Bladder microvascular endothelial cell (primary cell): ENCODE measurements at places on chromosomes 4 and X. TPM values are rescaled to one million over a fixed set of nuclear protein-coding genes. Genes with fewer than 3 reads are reported as not detected.

The LDB2 gene
- total RNA-seq = 114 and 441 TPM in 2 replicates

The FAM13A gene
- total RNA-seq = 2.6 and 3.1 TPM in 2 replicates

The CXorf49 gene
- not detected in 2 replicates for total RNA-seq

The FAM9C gene
- not detected in 2 replicates for total RNA-seq

The POU3F4 gene
- not detected in 2 replicates for total RNA-seq

The OPN1MW gene
- total RNA-seq = 0.25 TPM in 1 of 2 replicates, not detected in the other

The SMIM31 gene
- not detected in 2 replicates for total RNA-seq

The CXXC4 gene
- total RNA-seq = under 0.01 TPM in 2 replicates

The HGFAC gene
- 0.19 TPM in 1 of 2 replicates, not detected in the other for total RNA-seq

The MAEA gene
- 45.3 and 99.9 TPM in 2 replicates for total RNA-seq

The DDIT4L gene
- total RNA-seq = 1.9 and 7.5 TPM in 2 replicates

The MAGEC1 gene
- not detected in 2 replicates for total RNA-seq

The CCKAR gene
- total RNA-seq = not detected in 2 replicates

The DUX4 gene
- not detected in 2 replicates for total RNA-seq

The TIGD4 gene
- total RNA-seq = under 0.01 and 0.06 TPM in 2 replicates

The SEC31A gene
- 129 and 299 TPM in 2 replicates for total RNA-seq

The S100P gene
- total RNA-seq = 0.06 and 0.16 TPM in 2 replicates

The F8 gene
- total RNA-seq = 2.4 and 3.1 TPM in 2 replicates

The GPC4 gene
- total RNA-seq = 0.16 and 2.3 TPM in 2 replicates

The H2AZ1 gene
- 300 and 510 TPM in 2 replicates for total RNA-seq

The SPATA18 gene
- total RNA-seq = 5.3 and 9.1 TPM in 2 replicates

The GRK4 gene
- 2.8 and 4.2 TPM in 2 replicates for total RNA-seq

The TMSB15A gene
- total RNA-seq = 0.82 and 1.8 TPM in 2 replicates

The PCGF3 gene
- 32.2 and 104 TPM in 2 replicates for total RNA-seq

The BMP3 gene
- total RNA-seq = not detected in 2 replicates
